Smooth muscle cell of the brain vasculature (primary cell): ENCODE measurements at places on chromosomes 3 and 15.

- DNase-seq = no peak
Observed at GRCh38 chr3:88984256-88984655, 123.2 kb upstream of the EPHA3 start.

- DNase-seq = no peak
Observed at GRCh38 chr15:44654858-44655257, 8.6 kb downstream of the SPG11 start.

DNA sequence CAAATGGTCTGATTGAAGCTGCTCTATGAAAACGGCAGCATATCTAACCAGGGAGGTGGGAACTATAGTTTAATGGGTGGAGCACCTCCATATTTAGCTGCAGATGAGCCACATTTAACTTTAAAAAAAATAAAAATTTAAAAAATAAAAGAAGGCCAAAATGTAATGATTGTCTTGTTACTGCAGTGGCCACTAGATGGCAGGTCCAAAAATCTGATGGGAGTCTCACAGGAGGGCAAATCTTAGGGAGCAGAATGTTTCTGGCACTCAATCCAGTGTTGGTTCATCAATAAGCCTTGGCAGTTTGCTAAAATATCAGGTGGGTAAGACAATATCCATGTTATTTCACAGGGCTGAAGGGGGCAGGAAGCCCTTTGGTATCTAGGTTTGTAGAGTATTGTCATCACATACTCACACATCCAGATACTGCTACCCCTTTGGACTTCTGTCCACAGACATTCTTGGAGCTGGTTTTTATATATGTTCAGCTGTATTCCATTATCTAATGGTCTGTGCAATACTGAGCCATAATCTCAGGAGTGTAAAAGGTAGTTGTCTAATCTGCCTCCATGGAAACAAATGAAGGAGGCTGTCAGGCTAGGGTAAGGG, 233.3 kb downstream of the TIGIT start:
- DNase-seq = no peak

DNA sequence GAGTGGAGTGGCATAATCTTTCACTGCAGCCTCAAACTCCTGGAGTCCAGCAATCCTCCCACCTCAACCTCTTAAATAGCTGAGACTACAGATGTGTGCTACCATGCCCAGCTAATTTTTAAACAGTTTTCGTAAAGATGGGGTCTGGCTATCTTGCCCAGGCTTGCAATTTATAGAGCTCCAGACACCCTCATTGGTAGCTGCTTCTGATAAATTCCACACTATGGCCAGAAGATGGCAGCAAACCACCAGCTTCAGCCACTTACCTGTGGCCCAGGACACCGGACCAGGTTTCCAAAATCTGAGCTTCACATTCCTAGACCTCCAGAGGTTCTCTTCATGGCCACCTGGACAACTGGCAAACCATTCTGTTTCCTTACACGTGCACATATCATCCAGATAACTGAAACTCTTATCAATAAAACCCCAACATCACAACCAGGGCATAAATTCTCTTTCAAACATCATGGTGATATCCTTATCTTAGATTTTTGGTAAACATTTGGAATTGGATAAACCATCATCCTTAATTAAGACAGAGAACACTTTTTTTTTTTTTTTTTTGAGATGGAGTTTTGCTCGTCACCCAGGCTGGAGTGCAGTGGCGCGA, 28.9 kb downstream of the FBXW12 start:
- DNase-seq = no peak

- no peak for DNase-seq
Observed at GRCh38 chr3:59856934-59857460, 807.2 kb upstream of the CFAP20DC start.

GRCh38 chr3:3015185-3016089, 94.7 kb downstream of the IL5RA start:
- no peak for DNase-seq

GRCh38 chr3:108201258-108201657, 21.0 kb downstream of the IFT57 start:
- DNase-seq = no peak

GRCh38 chr15:100597862-100598261, 4.1 kb downstream of the LINS1 start:
- no peak for DNase-seq

DNA sequence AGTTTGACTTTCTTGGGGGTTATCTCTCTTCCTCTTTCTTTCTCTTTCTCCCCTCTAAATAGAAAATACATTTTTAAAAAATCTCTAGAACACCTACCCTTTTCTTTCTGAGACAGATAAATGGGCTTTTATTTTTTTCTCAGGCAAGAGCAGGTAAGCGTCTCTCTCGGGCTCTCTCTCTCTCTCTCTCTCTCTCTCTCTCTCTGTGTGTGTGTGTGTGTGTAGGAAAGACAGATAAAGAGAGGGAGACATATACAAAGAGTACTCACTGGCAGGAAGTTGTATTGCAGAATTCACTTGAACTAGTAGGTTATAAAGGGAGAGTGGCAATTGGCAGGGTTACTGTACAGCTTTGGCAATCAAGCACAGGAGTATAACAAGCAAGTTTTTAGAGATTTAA, 118.1 kb upstream of the LSAMP start:
- DNase-seq = no peak

DNA sequence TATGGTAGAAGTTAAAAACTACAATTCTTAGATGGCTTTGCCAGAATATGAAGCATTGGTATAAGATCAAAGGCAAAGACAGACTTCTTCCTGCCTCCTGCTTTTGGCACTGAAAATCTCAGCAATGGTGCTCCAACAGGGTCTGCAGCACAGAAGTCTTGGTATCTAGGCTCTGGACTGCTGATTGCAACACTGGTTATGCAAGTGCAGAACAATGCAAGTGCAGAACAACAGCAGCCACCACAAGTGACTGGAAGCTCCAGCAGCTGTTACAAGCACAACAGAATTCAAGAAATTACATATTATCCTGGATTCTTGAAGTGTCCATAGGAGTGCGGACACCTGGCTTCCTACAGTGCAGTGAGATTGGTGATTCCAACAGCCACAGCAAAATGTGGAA, 33.7 kb downstream of the ZBTB20 start:
- DNase-seq = no peak

DNA sequence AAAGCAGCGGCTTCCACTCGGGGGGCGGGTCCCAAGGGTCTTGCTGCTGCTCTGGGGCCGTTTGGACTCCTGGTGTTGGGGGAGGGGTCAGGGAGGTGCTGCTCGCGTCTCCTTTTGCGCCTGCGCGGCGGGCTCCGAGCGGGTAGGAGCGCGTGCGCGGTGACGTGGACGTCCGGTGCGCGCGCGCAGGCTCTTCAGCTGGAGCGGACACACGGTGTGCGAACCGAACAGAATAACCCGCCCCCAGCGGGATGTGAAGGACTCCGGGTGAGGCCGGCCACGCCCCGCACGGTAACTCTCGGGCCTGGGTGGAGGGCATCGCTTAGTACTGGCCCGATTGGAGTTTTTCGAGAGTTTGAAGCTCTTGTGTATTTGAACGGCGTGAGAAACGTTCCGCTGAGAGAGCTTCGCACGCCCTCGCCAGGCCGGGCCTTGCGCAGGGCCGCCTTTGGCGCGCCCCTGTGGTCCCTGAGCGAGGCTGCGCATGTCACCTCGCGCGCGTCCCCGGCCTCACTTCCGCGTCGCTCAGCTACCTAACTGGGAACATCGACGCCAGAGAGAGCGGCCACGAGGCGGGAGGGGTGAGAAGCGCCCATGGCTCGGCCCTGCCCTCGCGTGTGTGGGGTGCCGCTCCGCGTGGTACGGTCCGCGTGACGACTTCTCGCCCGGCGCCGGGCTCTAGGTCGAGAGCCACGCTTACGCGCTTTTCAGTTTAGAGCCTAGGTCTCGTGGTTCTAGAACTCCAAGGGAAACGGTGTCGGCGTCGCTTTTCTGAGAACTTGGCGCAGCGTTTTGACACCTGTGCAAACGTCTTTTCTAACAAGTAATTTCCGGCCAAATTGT, at the start of gene MGA:
TSS of gene MGA (plus strand) at position 171 of the 843 bp plus-strand sequence.
- peak; percentile 72 for DNase-seq

DNA sequence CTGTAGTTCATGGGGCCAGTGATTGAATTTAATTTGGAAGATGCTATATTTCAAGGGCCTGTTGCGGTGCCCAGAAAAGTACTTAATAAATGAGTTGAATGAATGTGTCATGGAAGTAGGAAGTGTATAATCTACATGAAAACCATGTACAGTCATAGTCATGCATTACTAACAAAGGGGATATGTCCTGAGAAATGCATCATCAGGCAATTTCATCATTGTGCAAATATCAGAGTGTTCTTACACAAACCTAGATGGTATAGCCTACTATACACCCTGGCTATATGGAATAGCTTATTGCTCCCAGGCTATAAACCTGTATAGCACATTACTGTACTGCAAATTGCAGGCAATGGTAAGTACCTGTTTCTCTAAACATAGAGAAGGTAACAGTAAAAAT, 10.7 kb upstream of the MYO5C start:
- no peak for DNase-seq

DNA sequence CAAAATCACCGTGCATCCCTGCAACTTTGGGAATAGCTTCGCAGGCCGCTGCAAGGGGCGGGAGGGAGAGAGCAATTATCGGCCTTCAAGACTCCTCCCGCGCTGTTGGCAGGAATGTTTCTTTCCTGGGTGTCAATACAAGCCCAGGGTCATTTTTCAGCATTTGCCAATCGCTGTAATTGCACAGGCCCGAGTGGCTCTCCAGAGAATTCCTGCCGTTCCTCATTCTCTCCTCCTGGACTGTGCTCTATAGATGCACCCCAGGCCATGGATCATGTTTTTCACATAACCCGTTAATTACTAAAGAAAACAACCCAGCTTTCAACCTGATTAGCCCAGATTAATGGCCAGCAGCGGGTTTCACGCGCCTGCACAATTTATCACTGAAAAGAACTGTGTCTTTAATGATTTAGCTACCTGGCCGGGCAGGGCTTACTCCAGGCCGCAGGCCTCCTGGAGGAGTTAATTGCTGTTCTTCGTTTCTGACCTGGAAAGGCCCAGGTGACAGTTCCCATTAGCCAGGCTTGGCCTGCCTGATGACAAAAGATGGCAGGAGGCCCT, 144.3 kb downstream of the OPA1 start:
- DNase-seq = no peak

GRCh38 chr15:82045179-82045891, 483 bp downstream of the MEX3B start:
- DNase-seq = peak; percentile 15

- no peak for DNase-seq
Observed at GRCh38 chr3:171875923-171876412, 32.8 kb downstream of the TMEM212 start.

- DNase-seq = no peak
Observed at GRCh38 chr15:29568840-29569532, 253.3 kb downstream of the TJP1 start.

GRCh38 chr3:197907196-197907595, 42.8 kb upstream of the RPL35A start:
- DNase-seq = no peak

DNA sequence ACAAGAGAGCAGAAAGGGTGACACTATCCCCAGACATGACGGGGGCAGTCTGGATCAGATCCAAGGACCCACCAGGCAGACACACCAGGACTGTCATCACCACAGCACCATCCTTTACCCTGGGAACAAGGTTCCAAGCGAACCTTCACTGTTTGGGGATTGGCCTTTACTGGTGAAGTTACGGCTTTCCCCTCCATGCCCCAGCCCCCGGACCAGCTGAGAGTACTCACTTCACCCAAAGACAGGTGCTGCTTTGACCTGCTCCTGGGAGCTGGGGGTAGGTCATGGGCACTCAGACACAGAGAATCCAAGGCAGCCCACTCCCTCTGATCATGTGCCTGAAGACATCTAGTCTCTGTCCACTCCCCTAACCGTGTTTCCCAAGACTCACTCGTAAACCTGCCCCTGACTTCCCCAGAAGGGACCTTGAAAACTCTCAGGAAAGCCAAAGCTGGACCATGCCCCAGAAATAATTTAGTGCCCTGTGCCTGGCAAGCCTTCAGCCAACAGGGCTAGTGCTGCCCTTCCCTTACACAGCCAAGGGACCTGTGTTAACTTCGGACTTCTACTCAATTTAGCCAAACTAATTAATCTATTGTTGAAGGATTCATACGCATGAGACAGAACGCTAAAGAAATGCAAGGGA, 2.8 kb downstream of the RRP9 start:
- DNase-seq = no peak

DNA sequence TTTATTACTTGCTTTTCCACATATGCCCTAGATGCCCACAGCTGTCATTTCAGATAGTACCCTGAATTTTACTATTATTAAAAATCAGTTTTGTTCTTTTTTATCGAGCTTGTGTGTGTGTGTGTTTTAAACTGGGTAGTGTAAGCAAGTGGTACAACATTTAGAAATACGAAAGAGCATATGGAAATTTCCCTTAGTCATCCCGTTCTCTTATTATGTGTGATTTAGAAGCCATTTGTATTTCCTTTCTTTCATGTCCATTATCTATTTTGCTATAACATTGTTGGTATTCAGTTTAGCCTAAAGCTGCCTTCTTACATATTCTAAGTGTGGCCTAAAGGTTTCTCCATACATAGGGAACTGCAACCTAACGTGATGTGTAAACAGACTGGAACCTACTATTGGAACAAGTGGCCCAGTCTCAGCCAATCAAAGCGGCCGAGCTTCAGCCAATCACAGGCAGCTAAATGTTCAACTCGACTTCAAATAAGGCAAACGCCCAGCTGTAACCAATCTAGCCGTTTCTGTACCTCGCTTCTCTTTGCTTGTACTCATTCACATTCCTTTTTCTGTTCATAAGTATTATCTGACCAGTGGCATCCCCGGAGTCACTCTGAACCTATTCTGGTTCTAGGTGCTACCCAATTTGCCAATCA, 14.7 kb upstream of the SYN2 start:
- no peak for DNase-seq

- DNase-seq = no peak
Observed at GRCh38 chr3:35944926-35945710, 305.8 kb downstream of the ARPP21 start.

GRCh38 chr15:52349052-52349700, 53.6 kb upstream of the MYO5C start:
- no peak for DNase-seq
